Right ventricle myocardium inferior (tissue), 1 donor: ENCODE measurements at places on chromosomes 3 and 15.

DNA sequence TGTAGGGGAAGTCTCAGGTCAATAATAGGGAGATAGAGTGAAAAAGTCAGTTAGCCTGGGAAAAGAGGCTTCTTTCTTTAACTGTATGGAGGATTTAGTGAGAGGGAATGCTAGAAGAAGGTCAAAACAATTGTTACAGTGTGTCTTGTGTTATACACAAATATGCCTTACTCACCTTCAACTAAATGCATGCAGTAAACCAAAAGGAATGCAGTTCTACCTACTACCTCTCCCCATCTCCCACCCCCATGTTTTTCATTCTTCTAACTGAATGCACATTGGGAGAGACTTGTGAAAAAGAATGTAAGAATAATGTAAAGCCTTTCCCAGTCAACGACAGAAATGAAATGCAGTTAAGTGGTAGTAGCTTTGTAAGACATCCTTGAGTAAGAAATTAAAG lies 33.8 kb downstream of the CCDC66 start:
- no peak for DNase-seq

DNA sequence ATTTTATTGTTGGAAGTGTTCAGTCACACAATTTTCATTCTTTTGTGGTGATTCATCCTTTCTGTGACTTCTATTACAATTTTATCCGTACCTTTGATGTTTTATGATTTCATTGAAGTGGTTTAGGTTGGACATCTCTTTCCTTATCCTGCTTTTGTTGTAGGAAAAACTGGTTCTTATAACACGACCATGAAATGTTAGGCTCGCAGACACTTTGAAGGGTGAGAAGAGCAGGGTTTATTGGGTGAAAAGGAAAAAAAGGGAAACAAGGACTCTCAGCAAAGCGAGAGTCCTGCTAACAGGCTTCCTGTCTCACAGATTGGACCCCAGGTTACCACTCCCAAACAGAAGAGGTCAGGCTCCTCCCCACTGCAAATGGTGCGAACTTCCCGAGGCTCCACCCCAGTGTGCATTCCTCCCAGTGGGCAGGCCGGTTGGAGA lies 257.4 kb downstream of the STXBP5L start:
- no peak for DNase-seq

DNA sequence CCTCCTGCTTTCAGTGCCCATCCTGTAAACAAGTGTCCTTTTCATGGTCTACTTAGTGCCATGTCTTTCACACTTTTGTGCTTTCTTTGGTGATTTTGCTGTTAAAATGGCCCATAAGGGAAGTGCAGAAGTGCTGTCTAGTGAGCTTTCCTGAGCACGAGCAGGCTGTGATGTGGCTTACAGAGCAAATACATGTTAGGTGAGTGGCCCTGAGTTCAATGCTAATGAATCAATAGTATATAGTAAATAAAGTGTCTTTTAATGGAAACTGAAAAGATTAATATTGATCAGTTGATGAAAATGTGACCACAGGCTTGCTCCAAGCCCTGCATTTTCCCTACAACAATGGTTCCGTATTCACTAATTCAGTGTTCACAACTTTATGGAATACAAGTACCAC lies 5.7 kb downstream of the SH3BP5 start:
- no peak for DNase-seq

- DNase-seq: no peak
These were observed 17.9 kb upstream of the STIMATE start for GRCh38 chr3:52915294-52915693.

DNA sequence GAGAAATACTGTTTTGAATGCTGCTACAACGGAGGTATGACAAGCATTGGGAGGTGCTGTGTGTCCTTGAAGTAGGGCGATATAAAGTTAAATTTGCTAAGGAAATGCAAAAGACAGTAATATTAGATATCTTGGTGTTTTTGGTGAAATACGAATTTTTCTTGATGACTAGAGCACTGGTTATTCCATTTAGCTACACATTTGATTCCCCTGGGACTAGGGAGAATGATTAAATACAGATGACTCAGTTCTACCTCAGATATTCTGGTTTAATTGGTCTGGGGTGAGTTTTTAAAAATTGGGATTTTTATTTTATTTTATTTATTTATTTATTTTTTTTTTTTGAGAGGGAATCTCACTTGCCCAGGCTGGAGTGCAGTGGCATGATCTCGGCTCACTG lies 18.7 kb upstream of the GADL1 start:
- DNase-seq: no peak

GRCh38 chr3:20683910-20684309 lies 497.9 kb upstream of the SGO1 start:
- no peak for DNase-seq

DNA sequence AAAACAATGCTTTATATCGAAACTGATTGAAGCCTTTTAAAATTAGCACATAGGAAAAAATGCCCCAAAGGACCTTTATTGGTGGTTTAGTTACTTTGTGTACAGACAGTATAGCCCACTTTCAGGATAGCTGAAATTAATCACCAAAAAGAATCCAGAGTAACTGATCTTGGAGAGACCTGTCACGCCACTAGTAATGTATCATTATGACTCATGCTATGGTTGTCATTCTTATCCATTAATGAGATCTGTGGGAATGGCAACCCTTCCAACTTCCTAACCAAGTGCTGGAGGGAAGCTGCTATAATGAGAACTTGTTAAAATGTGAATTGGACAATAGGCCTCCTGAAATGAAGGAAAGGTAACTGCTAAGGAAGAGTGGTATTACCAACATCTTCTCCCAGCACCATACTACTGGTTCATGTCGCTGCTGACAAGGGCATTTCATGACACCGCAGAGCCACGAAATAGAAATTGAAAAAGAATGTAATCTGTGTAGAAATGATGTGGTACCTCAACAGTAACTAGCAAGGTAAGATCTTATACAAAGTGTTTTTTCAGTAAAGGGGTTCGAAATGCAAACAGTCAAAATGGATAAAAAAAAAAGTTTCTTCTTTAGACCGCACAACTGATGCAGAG lies 7.1 kb upstream of the EMC4 start:
- DNase-seq: no peak

- no peak for DNase-seq
These were observed 25.6 kb downstream of the COL8A1 start for GRCh38 chr3:99663977-99664376.

GRCh38 chr3:65560901-65561300 lies 477.8 kb downstream of the MAGI1 start:
- DNase-seq: no peak

GRCh38 chr15:88656760-88657221 lies 18.0 kb downstream of the ISG20 start:
- DNase-seq: peak; percentile 74

DNA sequence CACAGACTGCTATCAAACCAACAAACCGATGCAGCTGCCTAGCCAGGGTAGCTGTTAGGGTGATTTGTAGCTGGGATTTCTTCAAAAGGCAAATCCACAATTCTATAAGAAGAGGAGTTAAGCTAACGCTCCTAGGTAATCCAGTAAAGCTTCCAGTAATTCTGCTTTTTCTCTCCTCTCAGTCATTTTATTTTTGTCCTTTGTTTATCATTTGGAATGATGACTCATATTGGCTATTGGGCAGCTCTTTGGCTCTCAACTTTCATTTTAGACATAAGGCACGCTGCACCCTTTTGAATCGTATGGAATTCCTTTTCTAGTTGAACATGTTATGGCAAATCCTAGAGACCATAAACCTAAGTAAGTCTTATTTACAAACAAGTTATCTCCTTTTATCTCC lies 53.2 kb upstream of the PPARG start:
- no peak for DNase-seq

DNA sequence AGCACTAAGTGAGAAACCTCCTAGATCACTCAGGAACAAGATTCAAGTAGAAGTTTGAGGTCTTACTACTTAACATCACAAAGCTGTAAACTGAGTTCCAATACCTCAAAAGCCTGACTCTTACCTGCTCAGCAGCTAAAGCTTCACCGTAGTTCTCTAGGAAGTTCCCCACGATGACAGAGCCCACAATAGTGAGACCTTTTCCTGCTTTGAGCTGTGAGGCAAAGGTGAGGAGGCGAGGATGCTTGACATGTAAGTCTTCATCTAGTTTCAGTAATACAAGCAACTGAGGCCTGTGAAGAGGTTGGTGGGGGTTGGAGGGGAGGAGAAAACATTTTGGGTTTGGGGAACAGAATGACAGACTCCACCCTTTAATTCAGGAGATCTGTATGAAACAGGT lies 15.7 kb downstream of the EMC4 start:
- no peak for DNase-seq

DNA sequence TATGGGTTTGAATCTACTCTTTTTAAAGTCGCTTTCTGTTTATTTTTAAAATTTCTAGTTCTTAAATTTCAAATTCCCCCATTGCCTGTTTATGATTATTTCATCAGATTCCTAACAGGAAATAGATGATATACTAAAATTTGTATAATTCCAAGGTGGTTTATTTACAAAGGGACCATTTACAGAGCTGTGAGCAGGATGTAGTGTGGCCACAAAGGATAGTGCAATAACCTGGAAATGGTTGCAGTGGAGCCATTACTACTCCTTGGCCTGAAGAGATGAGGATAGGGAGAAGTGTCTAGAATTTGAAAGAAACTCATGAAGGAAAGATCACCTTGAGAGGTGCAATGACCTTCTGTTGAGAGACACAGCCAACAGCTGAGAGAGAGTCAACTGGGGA lies 58.5 kb upstream of the AP4E1 start:
- DNase-seq: no peak

DNA sequence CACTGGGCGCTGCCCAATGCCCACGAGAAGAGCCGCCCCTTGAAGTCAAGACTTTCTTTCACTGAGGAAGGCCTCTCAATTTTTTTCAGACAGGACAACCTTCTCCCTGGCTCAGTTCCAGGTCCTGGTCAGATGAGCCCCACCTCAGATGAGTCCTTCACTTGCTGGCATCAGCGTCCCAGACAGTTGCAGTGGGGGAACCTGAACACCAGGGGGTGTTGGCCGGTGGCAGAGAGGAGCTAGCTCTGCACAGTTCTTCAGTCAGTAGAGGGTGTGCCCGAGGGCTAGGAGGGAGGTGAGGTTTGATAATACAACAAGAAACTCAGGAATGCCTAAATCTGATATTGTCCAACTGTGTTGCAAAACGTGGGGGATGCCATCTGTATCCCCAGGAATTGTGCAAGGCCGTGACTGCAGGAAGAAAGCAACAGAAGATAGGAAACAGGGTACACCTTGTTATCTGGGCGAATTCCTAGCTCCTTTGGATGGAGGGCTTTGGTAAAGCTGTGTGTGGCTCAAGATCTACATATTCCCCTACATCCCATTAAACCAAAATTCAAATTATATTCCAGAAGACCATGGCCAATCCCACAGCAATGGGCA lies 34.3 kb downstream of the CCR3 start:
- no peak for DNase-seq

DNA sequence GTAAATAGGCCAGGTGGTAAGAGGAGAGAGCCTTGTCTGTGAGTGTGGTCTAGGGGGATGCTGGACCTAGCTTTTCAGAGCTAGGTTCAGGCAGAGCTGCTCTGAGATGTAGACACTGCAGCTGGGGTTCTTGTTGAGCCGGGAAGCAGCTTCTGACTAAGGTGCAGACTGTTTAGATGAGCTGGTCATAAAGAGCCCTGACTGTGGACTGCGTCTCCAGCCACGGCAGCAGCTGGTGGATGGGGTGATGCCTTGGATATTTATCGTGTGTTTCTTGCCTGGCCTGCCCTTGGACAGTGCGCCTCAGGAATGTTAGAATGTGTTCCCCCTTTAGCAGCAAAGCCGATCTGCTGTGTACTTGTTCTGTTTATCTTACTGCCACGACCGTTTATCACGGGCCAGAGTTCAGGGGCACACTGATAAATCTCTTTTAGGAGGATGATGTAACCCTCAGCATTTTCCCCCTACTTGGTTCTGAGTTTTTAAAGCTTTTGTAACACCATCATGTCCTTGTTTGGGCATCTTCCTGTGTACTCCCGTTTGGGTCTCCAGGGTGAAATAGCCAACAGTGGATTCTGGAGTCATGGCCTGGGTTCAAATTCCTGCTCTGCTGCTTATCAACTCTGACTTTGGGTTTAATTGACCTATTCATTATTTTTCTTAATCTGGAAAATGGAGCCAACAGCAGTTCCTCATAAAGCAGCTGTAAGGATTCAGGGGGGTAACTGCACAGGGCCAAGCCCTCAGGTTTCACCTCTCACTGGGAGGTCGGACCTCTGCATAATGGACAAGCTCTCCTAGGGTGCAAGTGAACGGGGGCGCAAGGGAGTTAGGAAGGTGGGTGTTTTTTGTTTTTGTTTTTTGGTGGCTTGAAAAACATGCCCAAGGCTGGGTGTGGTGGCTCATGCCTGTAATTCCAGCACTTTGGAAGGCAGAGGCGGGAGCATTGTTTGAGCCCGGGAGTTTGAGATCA lies 51.4 kb downstream of the FLNB start:
- DNase-seq: no peak

DNA sequence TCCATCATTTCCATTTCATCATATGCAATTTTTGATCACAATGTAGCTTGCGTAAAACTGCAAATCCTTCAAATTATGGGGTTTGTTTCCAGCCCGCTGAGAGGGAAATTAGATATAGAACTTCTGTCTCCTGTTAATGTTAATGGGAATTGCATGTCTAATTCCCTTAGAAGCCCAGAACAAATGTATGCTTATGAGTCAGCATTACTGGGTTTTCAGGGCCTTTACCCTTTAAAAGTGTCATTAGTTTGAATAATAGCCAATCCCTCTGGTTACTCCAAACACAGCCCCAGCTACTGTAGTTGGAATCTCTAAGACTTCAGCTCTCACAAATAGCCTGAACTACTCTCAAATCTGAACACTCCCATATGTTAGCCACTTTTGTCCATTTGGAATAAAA lies 439.4 kb downstream of the C3orf38 start:
- no peak for DNase-seq

DNA sequence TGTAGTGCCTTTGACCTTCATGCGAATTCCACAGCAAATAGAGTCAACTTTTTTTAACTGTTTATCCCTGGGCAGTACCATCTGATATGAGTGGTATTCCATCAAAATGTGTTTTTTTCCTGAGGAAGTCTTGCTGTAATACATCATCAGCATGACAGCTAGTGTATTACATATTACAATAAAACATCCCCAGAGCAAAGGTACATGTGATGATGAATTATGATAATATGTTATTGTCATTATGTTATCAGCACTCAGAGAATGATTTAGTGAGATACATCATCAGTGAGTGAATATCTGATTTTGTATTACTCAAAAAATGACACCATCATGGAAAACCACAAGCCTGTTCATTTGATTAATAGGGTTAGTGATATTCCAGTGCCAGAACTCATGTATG lies 69.7 kb upstream of the ARL6 start:
- DNase-seq: no peak

- DNase-seq: no peak
These were observed 54.1 kb upstream of the GSK3B start for GRCh38 chr3:120148187-120148949.

DNA sequence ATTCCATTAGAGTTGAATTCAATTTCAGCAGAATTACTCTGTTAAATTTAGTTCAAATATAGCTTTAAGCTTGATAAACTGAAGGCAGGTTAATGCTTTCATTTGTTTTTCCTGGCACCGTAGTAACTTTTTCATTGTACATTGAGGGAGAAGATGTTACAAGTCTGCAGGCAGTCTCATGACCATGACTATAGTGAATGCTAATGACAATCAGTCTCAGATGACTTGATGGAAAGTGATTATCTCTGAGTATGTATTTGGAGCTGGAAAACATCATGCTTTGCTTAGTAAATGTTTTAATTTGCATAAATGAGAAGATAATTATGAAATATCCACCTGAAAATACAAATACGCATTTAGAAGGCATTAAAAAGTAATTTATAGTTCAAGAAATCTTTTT lies 16.0 kb upstream of the RNF7 start:
- no peak for DNase-seq
